ENCODE measurements at places on chromosomes 6 and 20.

DNA sequence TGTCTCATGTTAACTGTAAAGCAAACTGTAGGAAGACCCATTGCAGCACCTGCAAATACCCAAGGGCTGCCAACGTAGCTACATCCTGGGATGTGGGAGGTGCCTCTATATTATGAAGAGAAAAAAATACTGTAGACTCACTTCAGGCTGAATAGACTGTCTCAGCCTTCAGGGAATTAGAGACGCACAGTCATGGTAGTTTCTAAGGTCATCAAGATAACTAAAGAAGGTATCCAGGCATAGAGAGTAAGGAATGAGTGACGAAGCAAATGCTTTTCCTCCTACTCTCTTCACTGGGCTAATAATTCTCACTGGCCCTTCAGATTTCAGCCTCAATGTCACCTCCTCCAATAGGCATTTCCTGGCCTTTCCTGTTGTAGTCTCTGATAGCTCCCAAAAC, 121.6 kb upstream of the ECI2 start:
- DNase-seq: no peak

GRCh38 chr6:157569543-157569942, 188.6 kb downstream of the ZDHHC14 start:
- no peak for DNase-seq

- no peak for DNase-seq
These were observed 2.2 kb downstream of the KCNG1 start for GRCh38 chr20:51020657-51021056.

- no peak for DNase-seq
These were observed 62.6 kb upstream of the GGTLC1 start for GRCh38 chr20:24051160-24051559.

GRCh38 chr6:98835149-98836024, 1.0 kb downstream of the POU3F2 start:
- DNase-seq: no peak

All from AG08396 (cell line).